ENCODE measurements at places on chromosomes 1 and 21. TPM values are rescaled to one million over a fixed set of nuclear protein-coding genes. Genes with fewer than 3 reads are reported as not detected.
A peak's percentile ranks its signal among the peaks of the same experiment; 100 is the strongest.

Gene ZNF593
- polyA plus RNA-seq: 33.3 TPM

Gene PAX7
- not detected for polyA plus RNA-seq

Gene EDEM3
- 8.6 TPM for polyA plus RNA-seq

Gene PLA2G2F
- not detected for polyA plus RNA-seq

Gene NBPF9
- 8.1 TPM for polyA plus RNA-seq

Gene TFAP2E
- polyA plus RNA-seq: 0.16 TPM

Gene TBX15
- not detected for polyA plus RNA-seq

- H3K27me3 ChIP-seq: no peaks in the 10 kb centered on the region
- no peak overlapping the region for H3K27ac ChIP-seq
- H3K4me1 ChIP-seq: no peaks in the 10 kb centered on the region
- H3K36me3 ChIP-seq: peaks cover 13% of the 10 kb centered on the region
- DNase-seq: no peak
- no peak overlapping the region for H3K4me3 ChIP-seq
Measured at GRCh38 chr1:11080931-11081330, 18.7 kb downstream of the EXOSC10 start.

- H3K36me3 ChIP-seq: no peaks in the 10 kb centered on the region
- peaks cover 10% of the 10 kb centered on the region for H3K27me3 ChIP-seq
- H3K4me3 ChIP-seq: no peak overlapping the region
Measured at GRCh38 chr1:232904566-232904965, 45.8 kb upstream of the NTPCR start.

DNA sequence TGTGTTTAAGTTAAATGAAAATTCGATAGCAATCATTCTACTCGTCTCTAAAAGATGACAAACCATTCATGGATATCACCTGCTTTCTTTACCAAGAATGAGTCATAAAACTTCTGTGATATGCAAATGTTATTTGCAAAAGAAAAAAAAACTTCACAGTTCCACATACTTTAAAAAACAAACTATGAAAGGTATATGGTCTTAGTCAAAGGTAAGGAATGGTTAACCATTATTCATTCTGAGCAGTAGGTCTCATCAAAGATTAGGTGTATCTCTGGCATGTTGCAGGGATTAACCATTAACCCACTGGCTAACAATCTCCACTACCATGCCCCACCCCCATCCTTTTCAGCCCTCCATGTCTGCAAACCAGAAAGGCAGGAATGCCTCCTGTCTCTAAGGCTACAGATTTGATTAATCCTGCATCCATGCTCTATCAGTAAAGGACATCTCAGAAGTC is 44.4 kb downstream of the PTPN14 start:
- no peaks in the 10 kb centered on the region for H3K36me3 ChIP-seq
- H3K4me1 ChIP-seq: no peaks in the 10 kb centered on the region
- no peak for DNase-seq
- H3K27me3 ChIP-seq: no peaks in the 10 kb centered on the region
- no peak overlapping the region for H3K4me3 ChIP-seq
- no peak overlapping the region for H3K27ac ChIP-seq

DNA sequence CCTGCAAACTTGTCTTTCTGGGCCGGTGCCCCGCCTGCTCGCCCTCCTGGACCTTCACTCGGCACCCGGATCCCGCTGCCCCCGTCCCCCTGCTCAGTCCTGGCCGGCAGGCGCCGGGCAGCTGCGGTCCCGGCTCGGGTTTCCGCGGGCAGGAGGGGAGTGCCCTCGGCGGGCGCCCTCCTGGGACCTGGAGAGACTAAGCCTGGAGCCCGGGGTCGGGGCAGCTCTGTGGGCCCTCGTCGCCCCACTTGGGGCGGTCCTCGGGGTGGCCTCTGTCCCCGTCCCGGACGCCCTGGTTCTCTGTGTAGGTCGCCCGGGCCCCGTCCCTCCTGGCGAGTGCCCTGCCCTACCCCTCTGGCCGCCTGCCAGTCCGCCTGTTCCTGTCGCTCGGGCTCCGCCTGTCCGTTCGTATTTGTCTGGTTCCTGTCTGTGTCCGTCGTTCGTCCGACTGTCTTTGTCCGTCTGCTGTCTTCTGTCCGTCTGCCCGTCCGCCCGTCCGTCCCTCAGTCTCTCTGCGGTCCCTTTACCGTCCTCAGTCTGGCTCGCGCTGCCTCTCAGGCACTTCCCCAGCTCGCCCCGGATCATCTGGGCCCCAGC is 490 bp downstream of the SERINC2 start:
- H3K27ac ChIP-seq: peak overlapping the region; percentile 95
- peaks cover 8% of the 10 kb centered on the region for H3K36me3 ChIP-seq
- H3K4me3 ChIP-seq: peak overlapping the region; percentile 93
- H3K27me3 ChIP-seq: peaks cover 50% of the 10 kb centered on the region
- peaks cover 13% of the 10 kb centered on the region for H3K4me1 ChIP-seq
- no peak for DNase-seq

DNA sequence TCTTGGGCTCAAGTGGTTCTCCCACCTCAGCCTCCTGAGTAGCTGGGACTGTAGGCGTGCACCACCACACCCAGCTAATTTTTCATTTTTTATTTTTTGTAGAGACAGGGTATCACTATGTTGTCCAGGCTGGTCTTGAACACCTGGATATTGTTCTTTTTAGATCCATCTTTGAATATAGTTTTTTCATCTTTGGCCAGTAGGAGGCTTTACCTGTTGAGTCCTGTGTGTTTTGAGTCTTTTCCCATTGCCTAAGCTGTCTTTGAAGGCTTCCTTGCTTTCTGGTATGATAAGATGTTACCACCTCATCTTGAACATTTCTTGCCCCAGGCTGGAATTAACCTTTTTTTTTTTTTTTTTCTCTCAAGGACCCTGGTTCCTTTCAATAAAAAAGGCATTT is 387.8 kb upstream of the RUNX1 start:
- H3K4me1 ChIP-seq: peaks cover 30% of the 10 kb centered on the region
- H3K27me3 ChIP-seq: no peaks in the 10 kb centered on the region
- H3K36me3 ChIP-seq: peaks cover 20% of the 10 kb centered on the region

GRCh38 chr1:67429528-67430357 is 459 bp downstream of the SERBP1 start:
- H3K4me1 ChIP-seq: peaks cover 60% of the 10 kb centered on the region
- H3K27me3 ChIP-seq: no peaks in the 10 kb centered on the region
- peak; percentile 15 for DNase-seq
- H3K4me3 ChIP-seq: peak overlapping the region; percentile 99
- H3K27ac ChIP-seq: peak overlapping the region; percentile 100
- H3K36me3 ChIP-seq: peaks cover 7% of the 10 kb centered on the region

DNA sequence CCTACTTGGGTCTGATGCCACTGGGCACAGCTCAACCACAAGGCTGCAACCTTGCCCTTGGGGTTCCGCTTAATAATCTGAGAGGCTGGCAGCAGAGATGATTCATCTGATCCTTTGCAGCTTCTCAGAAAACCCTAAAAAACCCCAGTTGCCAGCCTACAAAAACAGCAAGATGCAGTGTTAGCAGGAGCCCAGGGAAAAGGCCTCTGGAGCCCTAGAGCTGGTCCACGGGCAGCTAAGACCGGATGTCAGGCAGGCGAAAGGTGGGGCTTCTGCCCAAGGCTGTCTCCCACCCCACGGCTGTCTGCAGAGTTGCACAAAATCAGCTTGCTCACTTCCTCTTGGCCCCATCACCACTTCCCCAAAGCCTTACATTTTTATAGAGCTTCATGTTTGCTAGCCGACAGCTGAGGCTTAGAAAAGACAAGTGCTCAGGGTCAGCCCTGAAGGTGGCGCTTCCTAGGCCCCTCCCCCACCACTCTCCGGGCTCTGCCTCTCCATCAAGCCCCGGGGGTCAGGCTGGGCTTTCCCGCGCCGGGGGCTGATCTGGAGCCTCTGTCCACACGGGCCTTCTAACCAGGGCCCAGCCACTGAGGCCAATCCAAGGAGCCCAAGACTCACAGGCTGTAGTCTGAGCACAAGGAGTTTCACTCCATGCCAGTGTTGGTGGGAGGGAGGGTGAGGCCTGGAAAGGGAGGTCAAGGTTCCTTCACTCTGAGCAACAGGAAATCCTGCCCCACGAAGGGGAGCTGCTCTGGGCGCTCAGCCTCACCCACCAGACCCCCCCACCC is 4.2 kb upstream of the ADORA3 start:
- H3K4me1 ChIP-seq: peaks cover 66% of the 10 kb centered on the region
- DNase-seq: peak; percentile 88
- H3K27ac ChIP-seq: peak overlapping the region; percentile 98
- H3K27me3 ChIP-seq: no peaks in the 10 kb centered on the region

DNA sequence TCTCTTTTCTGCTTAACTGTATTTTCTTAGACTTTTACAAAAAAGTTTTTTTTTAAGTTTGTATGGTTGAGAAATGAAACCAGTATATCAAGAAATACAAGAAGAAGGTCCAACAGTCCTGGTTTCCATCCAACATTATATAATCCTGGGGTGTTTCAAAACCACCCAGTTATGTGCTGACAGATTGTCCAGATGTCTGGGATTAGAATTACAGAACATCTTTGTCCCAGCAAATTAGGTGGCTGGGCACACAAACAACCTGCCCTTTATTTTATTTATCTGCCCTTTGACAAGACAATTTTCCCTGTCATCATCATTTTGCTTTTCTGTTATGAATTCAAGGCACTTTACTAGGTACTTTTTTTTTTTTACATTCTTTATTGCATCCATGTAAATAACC is 622.1 kb downstream of the PLPP3 start:
- DNase-seq: no peak
- H3K27me3 ChIP-seq: no peaks in the 10 kb centered on the region
- no peaks in the 10 kb centered on the region for H3K4me1 ChIP-seq
- no peak overlapping the region for H3K27ac ChIP-seq
- no peaks in the 10 kb centered on the region for H3K36me3 ChIP-seq
- H3K4me3 ChIP-seq: no peak overlapping the region

GRCh38 chr1:102098536-102098935 is 101.8 kb upstream of the OLFM3 start:
- H3K4me3 ChIP-seq: no peak overlapping the region
- no peaks in the 10 kb centered on the region for H3K27me3 ChIP-seq
- DNase-seq: no peak
- no peak overlapping the region for H3K27ac ChIP-seq

- no peak for DNase-seq
- no peak overlapping the region for H3K27ac ChIP-seq
- H3K4me1 ChIP-seq: no peaks in the 10 kb centered on the region
- H3K36me3 ChIP-seq: no peaks in the 10 kb centered on the region
- H3K27me3 ChIP-seq: no peaks in the 10 kb centered on the region
- H3K4me3 ChIP-seq: no peak overlapping the region
Measured at GRCh38 chr1:67596674-67597073, 88.3 kb upstream of the GADD45A start.

DNA sequence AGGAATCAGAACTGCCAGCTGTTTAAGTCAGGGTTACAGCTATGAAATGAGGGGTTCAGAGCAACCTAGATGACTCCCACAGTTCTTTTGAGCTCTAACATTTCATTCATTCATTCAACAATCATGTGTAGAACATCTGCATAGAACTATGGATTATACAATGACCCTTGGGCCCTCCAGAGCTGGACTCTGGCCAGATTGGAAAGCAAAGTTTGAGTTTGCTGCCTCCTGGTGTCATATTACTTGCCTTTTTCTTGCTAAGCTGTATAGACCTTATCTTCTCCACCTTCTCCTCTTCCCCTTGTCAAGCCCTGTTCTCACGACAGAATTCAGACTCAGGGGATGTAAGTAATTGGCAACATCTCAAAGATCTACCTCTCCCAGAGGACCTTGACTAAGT is 4.0 kb downstream of the CASQ2 start:
- H3K4me1 ChIP-seq: no peaks in the 10 kb centered on the region
- peaks cover 2% of the 10 kb centered on the region for H3K36me3 ChIP-seq
- peaks cover 16% of the 10 kb centered on the region for H3K27me3 ChIP-seq
- DNase-seq: no peak
- H3K27ac ChIP-seq: no peak overlapping the region

DNA sequence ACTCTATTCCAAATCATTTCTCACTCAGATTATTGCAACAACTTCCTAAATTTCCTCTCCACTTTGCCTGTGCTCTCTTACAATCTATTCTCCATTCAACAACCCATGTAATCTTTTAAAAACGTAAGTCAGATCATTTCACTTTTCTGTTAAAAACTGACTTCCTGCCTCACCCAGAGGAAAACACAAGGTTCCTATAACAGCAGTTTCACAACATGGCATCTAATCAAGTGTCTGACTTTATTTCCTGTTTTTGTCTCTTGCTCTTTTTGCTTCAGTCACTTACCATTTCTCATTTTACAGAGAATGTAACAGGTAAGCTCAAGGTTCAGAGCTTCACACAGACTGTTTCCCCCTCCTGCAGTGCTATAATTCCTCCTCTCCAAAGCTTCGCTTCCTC is 560.7 kb downstream of the LRRIQ3 start:
- no peak overlapping the region for H3K4me3 ChIP-seq
- peak overlapping the region; percentile 99 for H3K27ac ChIP-seq
- DNase-seq: no peak
